ENCODE measurements at places on chromosomes 5 and 9.

DNA sequence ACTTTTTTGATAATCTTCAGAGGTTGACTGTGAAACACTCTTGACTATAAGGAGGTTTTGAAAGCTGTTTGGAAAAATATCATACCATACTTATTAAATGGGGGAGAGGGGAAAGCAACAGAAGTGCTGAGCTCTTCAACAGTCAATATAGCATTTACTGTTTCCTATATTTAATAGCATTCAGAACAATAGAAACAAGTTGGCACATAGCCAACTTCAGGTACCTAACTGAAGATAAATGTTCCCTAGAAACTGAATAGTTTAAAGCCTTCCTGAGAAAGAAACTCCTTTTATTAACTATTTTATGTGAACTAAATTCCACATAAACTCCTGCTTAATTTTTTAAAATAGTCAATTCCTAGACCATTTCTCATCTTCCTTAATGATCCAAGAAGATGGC is 26.3 kb downstream of the SLC31A1 start:
- no peak for DNase-seq

- no peak for DNase-seq
Observed at GRCh38 chr9:97842960-97843359, 10.1 kb upstream of the FOXE1 start.

GRCh38 chr5:76641514-76642120 is 18.4 kb upstream of the F2RL2 start:
- DNase-seq: peak; percentile 11

DNA sequence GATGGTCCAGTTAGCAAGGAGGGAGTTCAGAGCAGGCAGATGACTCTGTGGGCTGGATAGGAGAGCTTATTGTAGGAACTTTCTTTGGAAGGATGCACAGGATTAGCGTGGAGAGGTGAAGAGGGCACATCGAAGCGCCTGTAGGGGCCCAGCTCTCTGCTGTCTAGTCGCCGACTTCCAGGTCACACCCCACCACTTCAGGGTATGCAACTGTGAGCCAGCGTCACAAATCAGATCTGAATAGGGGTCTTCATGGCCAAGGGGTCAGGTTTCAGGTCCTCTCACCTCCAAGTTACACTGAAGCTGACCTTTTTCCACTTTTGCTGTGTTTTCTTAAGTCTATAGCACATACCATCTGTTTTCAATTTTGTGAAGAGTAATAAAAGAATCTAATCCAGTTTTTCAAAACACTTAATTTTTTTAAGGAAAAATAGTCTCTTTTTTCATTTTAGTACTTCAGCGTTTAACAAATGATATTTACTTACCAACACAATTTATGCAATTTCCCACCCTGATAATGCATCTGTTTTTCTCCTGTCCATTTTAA is 364.2 kb upstream of the CLINT1 start:
- DNase-seq: no peak

DNA sequence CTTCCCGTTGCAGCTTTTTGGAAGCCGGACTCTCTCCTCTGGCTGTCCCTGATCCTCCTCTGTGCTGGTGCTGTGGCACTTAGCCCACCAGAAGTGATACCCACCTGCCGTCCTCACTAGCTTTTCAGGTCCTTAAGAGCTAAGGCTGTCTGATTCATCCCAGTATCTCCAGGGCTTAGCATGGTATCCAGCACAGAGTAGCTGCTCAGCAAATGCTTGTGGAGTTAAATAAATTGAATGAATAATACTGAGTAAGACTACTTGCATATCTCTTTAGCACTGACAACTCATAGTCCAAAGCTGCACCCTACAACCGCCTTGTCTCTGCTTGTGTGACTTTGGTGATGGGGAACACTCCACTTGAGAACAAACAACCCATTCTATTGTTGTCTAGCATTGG is 7.7 kb upstream of the XPA start:
- DNase-seq: no peak

DNA sequence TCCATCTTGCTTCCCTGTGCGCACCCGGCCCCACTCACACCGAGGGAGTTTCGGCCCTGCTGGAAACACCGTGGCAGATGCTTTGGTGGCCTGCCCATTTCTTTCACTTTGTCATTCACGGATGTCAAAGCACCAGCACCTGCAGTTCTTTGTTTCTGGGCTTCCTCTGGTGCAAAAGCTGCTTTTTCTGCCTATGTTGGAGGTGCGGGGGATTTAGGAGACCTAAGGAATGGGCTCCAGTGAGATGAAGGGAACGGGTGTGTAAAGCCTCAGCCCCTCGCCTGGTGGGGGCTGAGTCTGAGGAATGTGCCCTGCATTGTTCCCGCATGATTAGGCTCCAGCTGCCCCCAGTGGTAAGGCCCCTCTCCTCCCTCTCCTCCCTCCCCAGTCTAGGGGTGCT is 62.3 kb downstream of the THBS4 start:
- DNase-seq: no peak

GRCh38 chr5:128169401-128170017 is 85.9 kb downstream of the SLC12A2 start:
- DNase-seq: no peak

- DNase-seq: no peak
Observed at GRCh38 chr5:1946122-1946677, 63.5 kb upstream of the IRX4 start.

- no peak for DNase-seq
Observed at GRCh38 chr9:1870915-1871314, 144.2 kb upstream of the SMARCA2 start.

GRCh38 chr5:6458833-6459232 is 10.2 kb downstream of the UBE2QL1 start:
- DNase-seq: no peak

GRCh38 chr5:136094189-136094912 is 38.3 kb upstream of the SMAD5 start:
- DNase-seq: no peak

GRCh38 chr5:93164690-93165089 is 416.3 kb downstream of the NR2F1-AS1 start:
- DNase-seq: no peak

DNA sequence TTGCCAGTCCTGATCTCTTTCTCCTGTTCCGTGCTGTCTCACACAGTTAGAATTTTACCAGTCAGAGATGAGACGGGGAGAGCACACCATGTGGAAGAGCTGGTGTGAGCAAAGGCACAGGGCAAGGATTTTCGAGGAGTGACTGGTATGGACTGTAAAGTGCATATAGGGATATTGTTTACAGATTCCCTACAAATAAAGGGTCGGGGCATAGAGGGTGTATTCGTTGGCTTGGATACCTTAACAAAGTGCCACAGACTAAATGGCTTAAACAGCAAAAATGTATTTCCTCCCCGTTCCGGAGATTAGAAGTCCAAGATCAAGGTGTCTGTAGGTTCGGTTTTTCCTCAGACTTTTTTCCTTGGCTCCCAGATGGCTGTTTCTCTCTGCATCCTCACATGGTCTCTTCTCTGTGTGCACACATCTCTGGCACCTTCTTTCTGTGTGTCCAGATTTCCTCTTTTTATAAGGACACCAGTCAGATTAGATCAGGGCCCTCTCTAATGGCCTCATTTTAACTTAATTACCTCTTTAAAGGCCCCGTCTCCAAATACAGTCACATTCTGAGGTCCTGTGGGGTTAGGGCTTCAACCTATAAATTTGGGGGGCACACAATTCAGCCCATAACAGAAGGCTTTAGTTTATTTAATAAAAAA is 23.4 kb downstream of the CYFIP2 start:
- DNase-seq: no peak

DNA sequence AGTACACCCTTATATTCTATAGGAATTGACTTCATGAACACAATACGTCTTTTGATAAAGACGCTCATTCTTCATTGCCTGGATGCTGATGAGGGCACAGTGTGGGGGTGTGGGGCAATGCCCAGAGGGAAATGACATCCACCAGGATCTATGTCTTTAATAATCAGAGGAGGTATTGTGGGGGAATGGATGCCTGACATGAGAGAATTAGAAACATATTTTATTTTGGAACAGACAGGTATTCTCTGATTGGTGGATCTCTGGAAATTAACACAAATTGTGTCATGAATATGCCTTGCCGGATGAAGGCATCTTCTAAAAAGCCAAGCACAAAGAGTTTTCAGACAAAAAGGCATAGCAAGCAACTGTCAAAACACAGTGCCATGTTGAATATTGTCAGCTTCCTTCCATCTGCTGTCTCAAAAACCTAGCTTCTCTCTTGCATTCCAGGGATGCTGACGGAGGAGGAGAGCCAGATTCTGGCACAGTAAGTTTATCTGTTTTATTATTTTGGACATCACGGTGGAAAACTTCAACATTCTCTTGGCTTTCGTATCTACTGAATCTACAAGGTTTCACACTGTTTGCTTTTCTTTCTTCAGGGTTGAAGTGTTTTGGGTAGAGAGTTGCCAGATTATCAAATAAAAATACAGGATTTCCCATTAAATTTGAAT is 3.9 kb upstream of the C5orf58 start:
- DNase-seq: no peak

DNA sequence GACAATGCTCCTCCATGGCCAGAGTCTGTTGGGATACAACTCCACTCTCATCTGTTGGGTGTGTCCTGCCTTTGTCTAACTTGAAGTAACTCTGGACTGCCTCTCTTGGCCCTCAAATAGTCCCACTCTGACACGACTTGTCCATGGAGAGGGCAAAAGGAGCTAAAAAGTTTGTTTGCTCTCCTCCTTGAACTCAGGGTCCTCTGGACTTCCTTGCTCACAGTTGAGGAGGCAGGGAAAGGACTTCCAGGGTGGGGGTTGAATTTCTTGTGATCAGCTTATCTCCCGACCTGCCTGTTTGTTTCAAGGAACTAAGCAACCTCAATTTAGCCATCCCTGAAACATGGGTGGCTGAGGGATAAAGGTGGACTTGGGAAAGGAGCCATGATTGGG is 11.7 kb downstream of the DNAJB5 start:
- DNase-seq: no peak

DNA sequence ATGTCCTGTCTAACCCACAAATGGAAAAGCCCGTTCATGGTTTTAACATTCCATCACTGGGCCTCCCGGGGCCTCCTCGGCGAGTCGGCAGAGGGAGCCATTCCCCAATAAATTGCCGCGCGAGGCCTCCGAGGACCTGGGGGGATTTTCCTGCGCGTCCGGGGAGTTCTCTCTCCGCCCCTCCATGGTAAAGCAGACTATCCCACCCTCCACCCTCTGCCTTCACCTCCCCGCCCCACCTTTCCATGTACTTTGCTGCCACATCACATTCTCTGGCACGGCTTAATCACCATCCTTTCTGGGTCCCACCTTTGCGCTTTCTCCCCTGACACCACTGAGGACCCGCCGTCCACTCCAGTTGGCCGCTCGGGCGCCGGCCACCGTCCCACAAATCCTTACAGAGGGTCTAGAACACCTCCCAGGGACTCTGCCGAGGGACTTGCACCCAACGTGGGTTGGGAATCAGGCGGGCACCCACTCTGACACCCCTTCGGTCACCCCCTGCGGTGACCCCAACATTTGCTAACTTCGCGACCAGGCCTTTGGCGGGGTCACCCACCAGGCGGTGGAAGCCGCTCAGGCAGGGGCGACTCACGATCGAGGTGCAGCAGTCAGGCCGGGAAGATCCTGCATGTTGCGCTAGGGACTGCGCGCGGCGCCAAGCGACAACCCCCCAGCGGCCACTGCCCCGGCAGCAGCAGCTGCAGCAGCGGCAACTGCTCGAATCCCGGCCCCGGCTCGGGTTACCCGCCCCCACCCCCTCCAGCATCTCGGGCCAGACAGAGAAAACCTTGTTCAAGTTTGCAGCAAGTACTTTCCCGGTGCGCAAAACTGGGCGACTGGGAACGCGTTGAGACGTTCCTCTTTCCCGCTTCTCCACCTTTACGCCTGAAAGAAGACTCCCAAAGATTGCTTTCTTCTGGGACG is at the start of gene MEGF10:
Gene MEGF10, plus strand, starts transcription at position 778 of the 927 bp plus-strand sequence. CDS start 40,513 bp downstream, outside the sequence.
- no peak for DNase-seq

DNA sequence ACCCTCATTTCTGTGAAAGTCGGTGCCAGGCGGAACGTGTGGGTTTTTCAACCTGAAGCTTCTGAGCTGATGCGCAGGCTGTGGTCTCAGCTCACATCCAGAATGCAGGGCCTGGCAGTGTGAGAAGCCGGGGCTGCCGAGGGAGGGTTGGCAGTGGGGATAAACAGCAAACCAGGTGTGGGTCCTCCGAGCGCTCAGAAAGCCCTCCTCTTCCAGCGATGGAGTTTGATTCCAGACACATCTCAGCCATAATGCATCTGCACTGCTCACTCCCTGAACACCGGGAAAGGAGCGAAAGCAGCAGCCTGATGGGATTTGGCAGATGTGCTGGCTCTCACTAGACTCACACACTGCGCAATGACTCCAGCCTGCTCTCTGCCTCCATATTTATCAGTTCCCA is 280.1 kb downstream of the HSPA4 start:
- no peak for DNase-seq

DNA sequence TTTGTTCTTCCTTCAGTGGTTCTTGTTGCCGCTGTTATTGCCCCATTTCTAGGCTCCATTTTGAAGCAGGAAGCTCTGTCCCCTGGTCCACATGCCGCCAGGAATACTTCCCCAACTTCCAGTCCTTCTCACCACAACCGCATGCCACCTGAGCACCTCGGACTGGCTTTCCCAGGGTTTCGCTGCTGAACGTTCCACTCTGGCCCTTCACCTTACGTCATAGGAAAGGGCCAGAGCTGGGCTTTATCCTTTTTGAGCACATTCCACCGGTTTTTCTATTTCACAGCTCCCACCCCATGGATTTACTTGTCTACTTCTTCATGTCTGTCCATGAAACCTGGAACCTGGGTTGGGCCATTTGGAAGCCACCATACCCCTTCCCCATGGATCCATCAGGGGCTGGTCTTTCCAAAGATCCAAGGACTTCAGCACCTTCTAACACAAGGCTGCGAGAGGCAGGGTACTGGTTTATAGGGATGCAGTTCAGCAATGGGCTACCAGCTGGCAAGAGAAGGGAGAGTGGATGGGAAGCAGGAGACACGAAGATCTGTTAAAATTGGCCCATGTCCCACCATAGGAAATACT is 557.4 kb downstream of the BNC2 start:
- DNase-seq: no peak

DNA sequence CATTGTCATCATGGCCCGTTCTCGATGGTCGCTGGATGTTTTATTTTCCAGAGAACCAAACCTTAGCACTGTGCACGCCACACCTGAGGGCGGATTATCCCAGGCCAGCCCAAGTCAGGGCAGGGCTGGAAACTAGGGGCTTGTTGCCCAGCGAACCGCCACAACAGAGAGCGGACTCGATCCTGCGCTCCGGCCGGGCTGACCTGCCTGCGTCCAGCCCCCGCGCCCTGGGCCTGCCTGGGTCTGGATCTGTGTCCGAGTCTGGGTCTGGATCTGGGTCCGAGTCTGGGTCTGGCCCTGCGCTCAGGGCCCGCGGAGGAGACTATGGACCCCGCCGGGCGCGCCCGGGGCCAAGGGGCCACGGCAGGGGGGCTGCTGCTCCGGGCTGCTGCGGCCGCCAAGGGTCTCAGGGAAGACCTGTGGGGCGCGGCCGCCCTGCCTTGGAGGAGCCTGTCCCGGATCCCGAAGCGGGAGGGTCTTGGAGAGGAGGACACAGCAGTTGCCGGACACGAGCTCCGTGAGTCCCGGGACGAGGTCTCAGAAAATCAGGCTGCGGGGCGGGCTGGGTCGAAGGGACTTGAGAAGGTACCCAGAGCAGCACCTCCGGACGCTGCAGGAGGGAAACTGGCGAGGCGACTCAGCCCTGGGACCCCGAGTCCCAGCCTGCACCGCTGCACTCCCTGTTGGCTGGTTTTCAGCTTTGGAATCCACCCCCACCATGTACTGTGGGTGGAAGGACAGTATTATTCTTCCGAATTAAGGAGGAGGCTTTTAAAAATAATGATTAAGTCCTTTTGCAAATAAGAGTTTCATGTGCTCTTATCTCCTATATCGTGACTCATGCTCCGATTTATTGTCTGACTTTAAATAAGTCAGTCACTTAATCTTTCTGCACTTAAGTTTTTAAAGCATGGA is at the start of gene ANKDD1B:
Gene ANKDD1B, plus strand, starts transcription at position 143 of the 915 bp plus-strand sequence. Its CDS starts 182 bp downstream, at position 325.
- no peak for DNase-seq
